ENCODE measurements at places on chromosomes 5 and 9.
A peak's percentile ranks its signal among the peaks of the same experiment; 100 is the strongest.

DNA sequence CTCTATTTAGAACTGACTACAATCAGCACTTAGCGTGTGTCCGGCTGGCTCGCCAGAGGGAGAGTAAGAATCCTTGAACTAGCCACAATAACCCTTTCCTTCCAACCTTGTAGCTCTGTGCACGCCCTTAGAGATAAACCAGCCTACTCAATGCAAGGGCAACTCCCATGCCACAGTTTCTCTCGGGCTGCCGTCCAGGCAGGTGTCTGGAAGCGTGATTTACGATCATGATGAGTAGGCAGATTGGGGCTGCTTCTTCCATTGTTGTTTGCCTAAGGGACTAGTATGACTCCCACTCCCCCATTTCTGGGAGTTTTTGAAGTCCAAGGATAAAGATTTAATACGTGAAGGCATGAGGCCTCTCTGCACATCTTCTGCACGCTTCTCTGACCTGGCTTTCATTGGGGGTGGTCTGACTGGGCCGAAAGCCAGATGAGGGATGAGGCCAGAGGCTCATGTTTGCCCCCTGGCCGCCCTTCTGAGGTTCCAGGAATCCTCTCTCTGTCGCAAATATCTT lies 134.0 kb upstream of the MYO10 start:
- no peak for DNase-seq

GRCh38 chr5:80555099-80555498 lies 15.0 kb downstream of the ANKRD34B start:
- DNase-seq = no peak

- no peak for DNase-seq
Measured at GRCh38 chr9:99055384-99055783, 49.5 kb upstream of the TGFBR1 start.

- DNase-seq = no peak
Measured at GRCh38 chr5:178740181-178740557, 9.7 kb upstream of the ZNF354A start.

DNA sequence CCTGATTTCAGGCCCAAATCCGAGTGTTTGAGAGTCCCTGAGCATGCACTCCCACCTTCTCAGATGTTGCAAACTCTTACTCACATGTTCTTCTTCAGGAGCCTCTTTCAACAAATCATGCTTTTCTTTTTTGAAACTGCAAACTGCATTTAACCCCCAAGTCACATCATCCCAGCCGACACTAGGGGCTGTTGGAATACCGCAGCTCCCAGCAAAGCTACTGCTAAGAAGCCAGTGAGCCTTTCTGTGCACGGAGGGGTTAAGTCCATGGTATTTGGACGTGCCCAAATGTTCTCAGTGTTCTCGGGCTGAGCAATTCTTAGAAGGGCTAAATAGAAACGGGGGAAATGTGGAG lies 282.9 kb downstream of the NFIB start:
- DNase-seq = no peak

GRCh38 chr9:111175350-111175749 lies 137.1 kb upstream of the LPAR1 start:
- DNase-seq = no peak

DNA sequence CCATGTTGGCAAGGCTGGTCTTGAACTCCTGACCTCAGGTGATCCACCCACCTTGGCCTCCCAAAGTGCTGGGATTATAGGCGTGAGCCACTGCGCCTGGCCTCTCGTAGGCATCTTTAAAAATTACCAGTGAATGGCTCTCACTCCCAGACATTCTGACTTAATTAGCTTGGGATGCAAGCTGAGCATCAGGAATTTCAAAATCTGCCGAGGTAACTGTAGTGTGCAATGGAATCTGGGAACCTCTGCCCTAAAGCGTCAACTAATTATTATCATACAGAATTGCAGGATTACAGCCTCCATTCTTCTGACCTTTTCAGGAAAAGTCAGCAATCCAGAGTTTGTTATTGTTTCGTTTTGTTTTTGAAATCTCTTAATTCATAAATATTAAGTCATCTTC lies 213.4 kb upstream of the DMAC1 start:
- DNase-seq = no peak

DNA sequence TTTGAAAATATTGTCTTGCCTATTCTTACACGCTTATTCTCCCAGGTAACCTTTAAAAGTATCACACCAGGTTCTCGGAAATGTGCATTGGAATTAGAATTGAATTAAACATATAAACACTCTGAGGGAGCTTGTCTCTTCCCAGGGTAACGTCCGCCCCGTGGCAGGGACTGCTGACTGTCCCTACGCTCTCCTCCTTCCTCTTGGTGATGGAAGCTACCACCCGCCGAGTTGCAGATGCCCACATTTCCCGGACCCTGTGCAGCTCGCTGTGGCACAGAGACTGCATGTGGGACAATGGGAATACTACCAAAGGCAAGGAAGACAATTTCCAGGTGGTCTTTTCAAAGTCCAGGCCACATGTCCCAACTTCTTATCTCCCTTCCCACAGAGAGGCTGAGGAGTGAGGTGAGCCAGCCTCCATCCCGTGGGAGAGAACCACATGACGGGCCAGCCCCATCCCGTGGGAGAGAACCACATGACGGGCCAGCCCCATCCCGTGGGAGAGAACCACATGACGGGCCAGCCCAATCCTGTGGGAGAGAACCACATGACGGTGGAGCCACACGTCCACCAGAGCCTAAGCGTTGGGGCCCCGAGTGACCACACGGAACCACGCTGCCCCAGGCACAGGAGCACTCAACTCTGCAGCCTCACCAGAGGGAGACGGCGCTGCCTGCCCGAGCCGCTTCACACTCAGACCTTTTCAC lies 249.4 kb upstream of the IRX1 start:
- DNase-seq = no peak

DNA sequence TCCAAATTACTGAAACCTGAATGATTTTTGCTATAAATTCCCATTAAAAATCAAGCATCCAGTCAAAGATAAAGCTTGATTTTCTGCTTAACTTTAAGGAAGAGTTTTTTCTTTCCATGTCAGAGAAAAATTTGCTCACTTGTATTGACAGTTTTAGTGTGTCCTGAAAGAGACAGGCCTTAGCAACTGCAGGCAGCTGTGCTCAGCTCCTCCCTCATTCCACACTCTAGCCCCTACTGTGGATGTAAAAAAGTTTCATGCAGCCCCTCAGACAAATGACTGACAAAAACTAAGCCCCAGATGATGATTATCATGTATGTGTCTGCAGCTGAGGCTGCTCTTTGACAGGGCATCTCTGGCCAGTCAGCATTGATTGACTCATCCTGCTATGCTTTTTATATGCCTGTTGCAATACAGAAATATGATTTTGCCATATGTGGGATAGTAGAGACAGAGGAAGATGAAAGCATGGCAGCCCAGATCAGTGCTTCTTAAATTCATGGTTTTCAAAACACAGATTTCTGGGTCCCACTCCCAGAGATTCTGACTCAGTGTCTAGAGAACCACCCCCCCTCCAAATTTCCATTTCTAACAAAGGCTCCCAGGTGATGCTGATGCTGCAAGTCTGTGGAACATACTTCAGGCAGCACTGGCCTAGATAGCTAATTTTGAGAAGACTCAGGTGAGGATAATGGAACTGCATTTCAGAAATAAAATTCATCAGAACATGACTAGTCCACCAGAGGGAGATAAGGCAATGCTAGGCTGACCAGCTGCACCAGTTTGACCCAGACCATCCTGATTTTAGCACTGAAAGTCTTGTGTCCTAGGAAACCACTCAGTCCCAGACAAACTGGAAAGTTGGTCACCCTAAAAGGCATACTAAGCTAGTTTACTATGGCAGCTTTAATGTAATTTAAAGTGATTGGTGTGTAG lies 298.7 kb upstream of the KCNN2 start:
- no peak for DNase-seq

- DNase-seq = peak; percentile 24
Measured at GRCh38 chr5:36944607-36945225, 68.1 kb downstream of the NIPBL start.

DNA sequence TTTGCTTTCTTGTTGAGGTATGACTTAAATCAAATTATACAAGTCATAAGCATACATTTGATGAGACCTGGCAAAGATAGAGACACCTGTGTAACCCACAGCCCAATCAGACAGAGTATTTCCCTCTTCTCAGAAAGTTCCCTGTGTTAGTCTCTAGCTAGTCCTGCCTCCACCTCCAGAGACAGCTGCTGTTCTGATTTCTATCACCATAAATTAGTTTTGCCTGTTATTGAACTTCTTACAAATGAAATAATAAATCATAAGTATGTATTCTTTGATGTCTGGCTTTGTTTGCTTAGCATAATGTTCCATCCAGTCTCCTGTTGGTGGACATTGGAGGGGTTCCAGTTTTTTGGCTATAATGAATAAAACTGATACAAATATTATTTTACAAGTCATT lies 194.5 kb downstream of the ICE1 start:
- no peak for DNase-seq

- DNase-seq = no peak
Measured at GRCh38 chr5:52139888-52140615, 647.7 kb upstream of the ITGA1 start.

GRCh38 chr5:176424181-176424580 lies 7.8 kb upstream of the CLTB start:
- no peak for DNase-seq

GRCh38 chr9:131382850-131383729 lies 10.8 kb upstream of the PRRC2B start:
- no peak for DNase-seq

GRCh38 chr5:139481580-139482049 lies 943 bp downstream of the STING1 start:
- no peak for DNase-seq

DNA sequence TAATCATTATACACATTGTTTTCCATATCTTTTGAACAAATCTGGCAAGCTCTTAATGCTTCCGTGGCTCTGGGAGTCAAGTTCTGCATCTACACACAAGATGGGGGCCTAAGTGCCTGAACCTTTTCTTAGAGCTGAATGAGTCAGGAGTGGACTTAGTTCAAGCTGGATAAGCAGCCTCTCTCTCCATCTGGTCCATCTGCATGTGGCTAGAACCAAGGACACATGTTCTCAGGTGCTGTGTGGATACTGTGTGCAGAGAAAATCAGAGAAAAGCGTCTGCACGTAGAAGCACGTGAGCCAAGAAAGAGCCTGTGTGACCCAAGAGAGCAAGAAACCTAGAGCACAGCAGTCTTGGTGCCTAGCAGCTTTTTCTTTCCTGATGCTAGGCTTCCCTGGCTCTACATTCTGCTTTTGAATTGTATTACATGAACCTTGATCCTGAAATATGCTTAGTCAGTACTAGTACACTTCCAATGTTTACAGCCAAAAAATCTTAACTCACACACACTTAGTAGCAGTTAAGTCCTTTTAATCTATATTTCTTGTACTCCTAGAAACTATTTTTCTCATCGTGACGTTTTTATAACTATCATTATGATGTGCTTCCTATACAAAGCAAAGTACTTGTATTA lies 1798.9 kb downstream of the MAT2B start:
- DNase-seq = no peak

DNA sequence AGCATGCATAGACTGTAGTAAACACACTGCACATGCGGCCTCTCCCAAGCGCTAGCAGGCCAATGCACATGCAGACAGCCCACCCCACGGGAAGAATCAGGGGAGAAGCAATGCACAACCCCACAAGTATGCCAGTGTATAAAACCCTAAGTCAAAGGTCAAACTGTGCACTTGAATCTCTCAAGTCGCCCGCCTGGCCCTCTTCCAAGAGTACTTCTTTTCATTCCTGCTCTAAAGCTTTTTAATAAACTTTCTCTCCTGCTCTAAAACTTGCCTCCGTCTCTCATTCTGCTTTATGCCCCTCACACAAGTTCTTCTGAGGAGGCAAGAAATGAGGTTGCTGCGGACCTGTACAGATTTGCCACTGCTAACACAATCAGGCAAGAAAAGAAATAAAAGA lies 50.4 kb downstream of the PTPDC1 start:
- DNase-seq = no peak

- DNase-seq = no peak
Measured at GRCh38 chr5:125152044-125152443, 405.6 kb upstream of the ZNF608 start.

GRCh38 chr9:101636247-101636646 lies 41.5 kb upstream of the PPP3R2 start:
- DNase-seq = no peak

- no peak for DNase-seq
Measured at GRCh38 chr5:157266286-157267007, 524 bp downstream of the CYFIP2 start.

- DNase-seq = no peak
Measured at GRCh38 chr9:74138182-74138581, 359.0 kb upstream of the RORB start.

DNA sequence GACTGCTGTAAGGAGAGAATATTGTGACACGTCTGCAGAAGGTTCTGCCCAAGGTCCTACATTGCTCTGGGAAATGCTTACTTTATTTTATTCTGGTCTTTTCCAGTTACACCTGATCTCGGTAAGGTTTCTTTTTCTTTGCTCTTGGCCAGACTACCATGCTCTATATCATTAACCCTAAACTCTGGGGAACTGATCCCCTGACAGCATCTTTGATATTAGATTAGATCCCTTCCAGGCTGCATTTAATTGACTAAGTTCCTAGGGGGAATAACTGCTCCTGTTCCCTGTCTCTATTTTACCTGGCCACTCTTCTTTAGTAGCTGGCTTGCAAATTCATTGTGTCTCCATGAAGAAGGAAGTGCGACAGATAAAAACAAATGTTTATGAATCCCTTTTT lies 243.5 kb downstream of the MAT2B start:
- no peak for DNase-seq

GRCh38 chr9:69582544-69583297 lies 89.5 kb downstream of the APBA1 start:
- DNase-seq = no peak

GRCh38 chr9:75152416-75152815 lies 64.1 kb downstream of the OSTF1 start:
- DNase-seq = no peak

GRCh38 chr5:100110497-100110896 lies 424.7 kb upstream of the FAM174A start:
- no peak for DNase-seq

- DNase-seq = no peak
Measured at GRCh38 chr5:13945271-13945670, 783 bp upstream of the DNAH5 start.

DNA sequence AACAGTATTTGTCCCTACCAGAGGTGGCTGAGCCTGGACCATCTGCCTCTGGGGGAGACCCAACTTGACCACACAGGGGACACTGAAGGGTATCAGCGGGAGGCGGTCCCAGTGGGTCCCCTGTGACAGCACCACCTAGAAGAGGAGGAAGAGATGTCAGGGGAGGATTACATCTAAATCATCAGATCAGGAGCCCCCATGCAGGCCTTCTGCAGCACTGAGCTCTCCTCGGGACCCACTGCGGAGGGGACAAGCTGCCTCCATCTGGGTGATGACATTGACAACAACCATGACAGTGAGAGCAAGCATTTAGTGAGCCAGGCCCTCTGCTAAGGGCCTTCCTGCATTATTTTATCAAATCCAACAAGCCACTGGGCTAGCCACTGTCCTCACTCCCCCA lies 12.3 kb downstream of the ORM2 start:
- no peak for DNase-seq

GRCh38 chr9:115914291-115914690 lies 239.3 kb upstream of the PAPPA start:
- DNase-seq = no peak
